ENCODE measurements at places on chromosomes 3 and 15. TPM values are rescaled to one million over a fixed set of nuclear protein-coding genes. Genes with fewer than 3 reads are reported as not detected.

COL6A5 gene
- total RNA-seq, result 0.04 TPM

GRCh38 chr3:29827756-29828155 is 546.9 kb downstream of the RBMS3 start:
- no peak for ATAC-seq

DNA sequence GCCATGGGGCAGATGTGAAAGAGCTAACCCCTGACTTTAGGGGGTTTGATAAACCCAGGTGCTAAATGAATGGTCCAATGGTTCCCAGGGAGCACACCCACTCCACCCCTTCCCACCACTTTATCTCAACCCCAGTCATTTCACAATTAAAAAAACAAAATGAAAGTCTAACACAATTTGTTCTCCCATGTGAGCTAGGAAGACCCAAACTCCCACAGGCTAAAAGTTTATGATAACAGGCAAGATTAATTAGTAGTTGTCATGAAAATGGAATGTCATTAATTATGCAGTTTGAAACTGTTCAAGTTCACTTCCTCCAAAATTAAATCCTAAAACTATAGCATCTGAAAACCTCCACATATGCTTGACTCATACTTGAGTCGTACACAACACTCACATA is 63.3 kb upstream of the TPM1 start:
- no peak for ATAC-seq

DNA sequence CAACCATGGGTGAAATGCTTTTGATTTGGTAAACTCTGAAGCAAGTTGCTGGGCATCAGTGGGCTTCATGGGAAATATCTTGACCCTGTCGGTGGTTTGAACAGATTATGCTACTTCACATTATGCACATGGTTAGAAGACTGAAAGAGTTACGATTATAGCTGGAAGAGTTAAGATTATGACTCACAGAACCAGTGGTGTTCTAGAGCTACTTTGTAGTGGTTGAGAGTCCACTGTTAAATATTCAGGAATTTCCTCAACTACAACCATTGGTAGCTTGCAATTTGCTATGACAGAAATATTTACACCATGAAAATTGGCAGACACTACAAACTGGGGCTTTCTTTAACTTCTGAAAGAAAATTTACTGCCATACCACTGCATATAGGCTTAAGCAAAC is 99.3 kb downstream of the GADL1 start:
- no peak for ATAC-seq

FANCD2OS gene
- total RNA-seq, result 0.77 TPM

FANCI gene
- 4.3 TPM for total RNA-seq

GRCh38 chr3:51715231-51715976 is 8.5 kb downstream of the GRM2 start:
- ATAC-seq, result no peak

ACP3 gene
- total RNA-seq, result 1.5 TPM

DNA sequence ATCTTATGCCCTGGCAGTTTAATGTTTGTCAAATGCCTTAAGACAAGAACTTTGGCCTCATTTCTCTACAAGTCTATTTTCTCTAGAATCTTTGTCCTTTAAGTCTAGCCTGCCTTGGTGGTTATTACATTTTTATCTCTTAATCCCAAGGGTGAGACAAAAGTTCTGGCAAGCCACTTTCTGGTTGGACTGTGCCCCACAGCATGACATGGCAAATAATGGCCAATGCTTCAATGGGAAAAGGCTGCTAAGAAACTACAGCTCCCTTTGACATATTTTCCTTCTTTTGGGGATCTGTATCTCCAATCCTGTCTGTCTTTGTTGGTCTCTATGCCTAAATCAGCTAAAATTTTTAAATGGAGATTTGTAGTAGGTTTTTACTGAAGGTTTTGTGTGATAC is 181.6 kb upstream of the MBNL1 start:
- ATAC-seq, result no peak

Data from gastroesophageal sphincter (tissue), 4 donors.